ENCODE measurements at places on chromosomes 6 and 20.

DNA sequence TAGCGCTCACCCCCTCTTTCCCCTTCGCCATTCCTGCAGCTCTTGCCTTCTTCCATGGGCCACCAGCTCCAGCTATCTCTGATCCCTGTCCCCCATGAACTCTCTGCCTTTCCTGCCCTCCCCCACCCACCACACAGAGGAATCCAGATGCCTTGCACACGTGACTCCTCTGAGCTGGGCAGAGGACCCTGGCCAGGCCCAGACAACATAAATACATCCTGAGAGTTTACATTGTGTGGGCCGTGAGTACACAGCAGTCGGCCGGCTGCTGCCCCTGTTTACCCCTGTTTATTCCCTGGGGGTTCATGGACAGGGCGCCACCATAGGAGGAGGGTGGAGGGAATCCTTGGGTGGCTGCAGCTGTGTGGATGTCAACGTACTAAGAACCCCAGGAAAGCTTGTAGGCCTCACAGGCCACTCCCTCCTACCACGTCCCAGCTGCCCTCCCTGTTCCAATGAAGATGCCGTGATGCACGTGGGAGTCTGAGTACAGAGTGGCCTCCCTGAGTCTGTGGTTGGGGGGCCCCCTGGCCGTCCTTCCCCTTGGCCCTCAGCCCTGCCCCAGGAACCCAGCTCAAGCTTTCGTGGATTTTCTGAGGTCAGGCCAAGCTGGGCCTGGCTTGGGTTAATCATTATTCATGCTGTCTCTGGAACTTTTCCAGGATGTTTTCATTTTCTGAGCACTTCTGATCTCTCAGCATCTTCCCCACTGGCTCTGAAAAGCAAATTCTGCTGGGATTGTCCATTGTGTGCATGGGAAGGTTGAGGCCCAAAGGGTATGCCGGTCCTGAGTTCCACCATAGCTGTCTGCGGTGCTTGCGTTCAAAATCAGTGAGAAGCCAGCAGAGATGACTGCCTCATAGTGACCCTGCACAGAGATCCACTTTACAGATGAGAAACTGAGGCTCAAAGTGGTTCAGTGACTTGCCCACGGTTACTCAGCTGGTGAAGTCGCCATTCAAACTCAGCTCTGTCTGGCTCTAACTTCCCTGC is 136.3 kb downstream of the MRPL14 start:
- DNase-seq: no peak

GRCh38 chr6:25973923-25974555 is 11.4 kb downstream of the TRIM38 start:
- DNase-seq: no peak

DNA sequence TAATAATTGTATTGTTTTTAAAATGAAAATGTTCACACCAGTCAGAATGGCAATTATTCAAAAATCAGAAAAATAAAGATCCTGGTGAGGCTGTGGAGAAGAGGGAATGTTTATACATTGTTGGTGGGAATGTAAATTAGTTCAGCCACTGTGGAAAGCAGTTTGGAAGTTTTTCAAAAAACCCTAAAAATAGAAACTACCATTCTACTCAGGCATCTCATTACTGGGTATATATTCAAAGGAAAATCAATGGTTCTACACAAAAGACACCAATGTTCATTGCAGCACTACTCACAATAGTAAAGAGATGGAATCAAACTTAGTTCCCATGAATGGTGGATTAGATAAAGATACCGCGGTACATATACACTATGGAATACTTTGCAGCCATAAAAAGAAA is 461.5 kb upstream of the ADGRB3 start:
- no peak for DNase-seq

- no peak for DNase-seq
Observed at GRCh38 chr6:54291146-54291545, 17.1 kb upstream of the TINAG start.

DNA sequence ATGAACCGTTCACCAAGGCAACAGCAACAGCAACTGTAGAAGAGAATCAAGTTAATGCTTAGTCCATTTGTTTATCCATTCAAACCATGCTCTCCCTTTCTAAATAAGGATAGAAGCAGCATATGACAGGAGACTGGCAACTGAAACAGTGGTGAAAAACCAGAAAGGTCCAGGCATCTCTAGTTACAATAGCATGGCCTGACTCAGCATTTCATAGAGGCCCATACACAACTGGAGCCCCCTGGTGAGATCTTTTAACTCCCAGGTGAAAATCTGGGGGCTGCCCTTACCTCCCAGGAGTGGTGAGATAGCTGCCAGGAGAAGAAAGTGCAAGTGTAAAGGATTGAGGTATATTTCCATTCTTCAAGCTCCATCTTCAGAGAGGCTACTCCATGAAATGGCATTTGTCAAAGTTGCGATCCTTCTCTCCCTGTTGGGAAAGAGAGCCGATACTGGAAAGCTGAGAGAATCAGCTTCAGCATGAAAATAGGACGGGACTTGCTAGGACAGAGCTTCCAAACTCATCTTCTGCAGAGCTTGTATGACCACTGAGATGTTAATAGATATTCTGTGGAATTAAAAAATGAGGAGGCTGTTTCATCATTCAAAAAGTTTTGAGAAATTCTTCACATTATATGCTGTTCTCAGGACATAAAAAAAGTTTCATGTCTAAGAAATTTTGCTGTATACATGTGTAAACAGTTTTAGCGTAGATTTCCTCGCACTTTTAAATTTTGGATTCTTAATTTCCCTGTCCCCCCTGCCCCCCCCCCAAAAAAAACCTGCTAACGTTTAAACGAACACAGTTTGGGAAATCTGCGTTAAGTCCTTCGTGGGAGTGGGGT is 10.9 kb upstream of the SLC2A12 start:
- no peak for DNase-seq

- DNase-seq: no peak
Observed at GRCh38 chr6:112017169-112017568, 36.7 kb upstream of the CCN6 start.

GRCh38 chr20:60465993-60466686 is 507.9 kb downstream of the CDH26 start:
- DNase-seq: no peak

DNA sequence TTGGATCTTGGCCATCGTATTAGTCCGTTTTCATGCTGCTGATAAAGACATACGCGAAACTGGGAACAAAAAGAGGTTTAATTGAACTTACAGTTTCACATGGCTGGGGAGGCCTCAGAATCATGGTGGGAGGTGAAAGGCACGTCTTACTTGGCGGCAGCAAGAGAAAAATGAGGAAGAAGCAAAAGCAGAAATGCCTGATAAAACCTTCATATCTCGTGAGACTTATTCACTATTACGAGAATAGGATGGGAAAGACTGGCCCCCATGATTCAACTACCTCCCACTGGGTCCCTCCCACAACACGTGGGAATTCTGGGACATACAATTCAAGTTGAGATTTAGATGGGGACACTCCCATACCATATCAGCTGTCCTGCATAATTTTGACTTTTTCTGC is 20.1 kb upstream of the REPS1 start:
- DNase-seq: no peak

DNA sequence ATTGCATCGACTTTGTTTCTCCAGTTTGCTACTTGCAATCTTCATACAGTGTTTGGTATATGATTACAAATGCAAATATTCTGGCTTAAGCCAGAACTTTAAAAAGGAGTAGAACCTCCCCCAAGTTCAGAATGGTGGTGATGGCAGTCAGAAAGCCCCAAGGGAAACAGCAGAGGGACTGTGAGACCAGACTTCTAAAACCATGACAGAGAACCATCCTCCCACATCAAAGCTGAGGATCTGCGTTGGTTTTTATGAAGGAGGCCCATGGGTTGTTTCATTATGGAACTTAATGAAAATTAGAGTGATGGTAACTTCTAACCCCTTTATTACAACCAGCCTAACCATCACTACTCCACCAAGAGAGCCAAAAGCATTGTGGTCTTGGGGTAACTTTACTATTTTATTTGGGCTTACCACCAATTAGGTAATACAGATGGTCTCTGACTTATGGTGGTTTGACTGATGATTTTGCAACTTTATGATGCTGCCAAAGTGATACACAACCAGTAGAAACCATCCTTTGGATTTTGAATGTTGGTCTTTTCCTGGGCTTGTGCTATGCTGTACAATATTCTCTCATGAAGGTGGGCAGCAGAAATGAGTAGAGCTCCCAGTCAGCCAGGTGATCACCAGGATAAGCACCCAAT is 10.9 kb upstream of the MRS2 start:
- DNase-seq: no peak

DNA sequence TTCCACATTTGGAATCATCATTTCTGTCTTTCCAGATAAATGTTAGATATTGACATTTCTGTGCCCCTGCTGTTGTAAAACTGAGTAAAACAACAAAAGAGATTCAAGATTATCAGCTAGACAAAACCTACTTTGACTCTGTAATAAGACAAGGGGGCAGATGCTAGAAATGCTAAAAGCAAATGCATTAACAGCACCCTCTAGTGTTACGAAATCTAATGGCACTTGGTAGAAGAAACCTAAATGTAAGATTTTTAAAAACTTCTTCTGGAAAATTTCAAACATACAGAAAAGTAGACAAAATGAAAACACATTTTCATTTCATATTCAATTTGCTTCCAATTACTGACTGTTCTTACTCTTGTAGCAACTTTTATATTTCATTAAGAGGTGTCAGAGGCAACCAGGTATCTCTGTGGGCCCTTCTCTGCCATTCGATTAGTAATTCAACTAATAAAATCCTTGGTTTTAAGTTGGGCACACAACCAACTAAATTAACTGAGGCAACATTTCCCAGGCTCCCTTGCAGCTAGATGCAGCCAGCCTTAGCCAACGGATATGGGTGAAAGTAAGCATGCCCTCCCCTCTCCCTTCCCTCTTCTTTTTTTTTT is 45.0 kb downstream of the SLC23A2 start:
- peak; percentile 61 for DNase-seq

DNA sequence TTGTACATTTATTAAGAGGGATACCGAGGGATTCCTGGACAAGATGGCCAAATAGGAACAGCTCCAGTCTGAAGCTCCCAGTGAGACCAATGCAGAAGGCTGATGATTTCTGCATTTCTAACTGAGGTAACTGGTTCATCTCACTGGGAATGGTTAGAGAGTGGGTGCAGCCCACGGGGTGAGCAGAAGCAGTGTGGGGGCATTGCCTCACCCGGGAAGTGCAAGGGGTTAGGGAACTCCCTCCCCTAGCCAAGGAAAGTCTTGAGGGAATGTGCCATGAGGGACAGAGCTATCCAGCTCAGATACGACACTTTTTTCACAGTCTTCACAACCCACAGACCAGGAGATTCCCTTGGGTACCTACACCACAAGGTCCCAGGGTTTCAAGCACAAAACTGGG is 10.7 kb upstream of the TAAR2 start:
- no peak for DNase-seq

DNA sequence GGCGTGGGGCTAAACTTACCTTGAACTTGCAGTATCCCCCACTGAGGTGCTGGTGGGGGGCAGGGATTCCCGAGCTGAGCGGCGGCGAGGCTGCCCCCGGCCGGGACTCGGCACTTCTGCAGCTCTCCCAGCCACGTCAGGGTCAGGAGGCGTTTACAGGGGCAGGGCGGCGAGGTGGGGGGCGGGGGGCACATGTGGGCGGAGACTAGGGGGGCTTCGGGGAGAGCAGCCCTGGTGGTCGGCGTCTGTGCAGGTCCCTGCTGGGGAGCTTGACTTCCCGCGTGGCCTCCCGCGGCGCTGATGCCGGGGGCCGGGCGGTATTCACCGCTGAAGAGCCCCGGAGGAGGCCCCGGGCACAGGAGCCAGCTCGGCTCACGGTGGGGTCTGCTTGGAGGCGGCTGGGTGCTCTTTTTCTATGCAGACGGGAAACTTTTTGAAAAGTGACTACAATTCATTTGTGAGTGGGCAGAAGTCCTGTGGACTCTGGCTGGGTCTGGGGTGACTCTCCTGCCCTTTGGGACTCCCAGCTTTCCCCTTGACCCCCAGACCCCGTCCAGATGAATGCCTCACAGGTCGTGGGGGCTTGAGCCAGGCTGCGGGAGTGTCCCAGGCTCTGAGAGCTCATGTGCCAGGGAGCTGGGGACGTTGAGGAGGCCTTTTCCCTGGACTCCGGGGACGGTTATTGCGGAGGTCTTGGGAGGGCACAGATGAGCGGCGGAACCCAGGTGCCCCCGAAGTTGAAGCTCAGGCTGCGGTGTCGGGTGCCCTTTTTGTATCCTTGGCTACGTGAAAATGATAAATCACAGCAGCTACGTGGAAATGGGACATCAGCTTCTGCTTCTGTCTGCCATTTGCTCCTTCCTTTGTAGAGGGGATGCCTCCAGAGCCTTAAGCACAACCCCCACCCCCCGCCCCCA is 75.9 kb upstream of the GATA5 start:
- DNase-seq: no peak

GRCh38 chr6:144284478-144284782 is 705 bp upstream of the UTRN start:
- no peak for DNase-seq

- DNase-seq: no peak
Observed at GRCh38 chr20:63032026-63032800, 25.4 kb upstream of the BHLHE23 start.

GRCh38 chr6:21281366-21281765 is 312.2 kb upstream of the SOX4 start:
- no peak for DNase-seq

- DNase-seq: no peak
Observed at GRCh38 chr6:30044630-30045029, 16.4 kb upstream of the POLR1H start.

DNA sequence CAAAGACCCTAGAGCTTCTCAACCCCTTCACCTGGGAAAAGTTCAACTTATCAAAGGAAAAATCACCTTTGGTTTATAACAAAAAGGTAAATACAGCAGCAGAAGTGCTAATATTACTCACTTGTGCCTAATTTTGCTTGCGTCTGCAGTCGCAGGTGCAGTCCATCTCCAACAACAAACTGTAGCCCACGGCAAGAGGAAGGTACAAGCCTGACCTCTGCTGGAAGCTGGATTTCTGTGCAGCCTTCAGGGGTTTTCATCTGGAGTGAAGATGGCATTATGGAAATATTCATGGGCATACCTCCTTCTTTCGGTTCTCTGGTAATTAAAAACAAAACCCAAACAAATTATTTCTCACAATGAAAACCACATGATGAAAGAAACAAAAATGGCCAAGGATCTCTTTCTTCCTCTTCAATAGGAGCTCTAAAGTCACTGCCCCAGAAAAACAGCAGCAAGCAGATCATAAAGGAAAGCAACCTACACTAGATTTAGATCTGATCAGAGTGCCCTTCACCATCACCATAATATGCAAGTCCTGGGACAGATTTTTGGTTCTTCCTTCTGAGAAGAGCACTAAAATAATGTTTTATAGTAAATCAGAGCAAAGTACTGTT is 7.8 kb downstream of the UBE3D start:
- peak; percentile 68 for DNase-seq
